NCI-H82 (cell line): ENCODE measurements at places on chromosomes 3 and 15.

GRCh38 chr3:68919000-68919399 is 13.3 kb downstream of the TAFA4 start:
- DNase-seq = no peak

GRCh38 chr15:50209809-50210208 is 27.8 kb downstream of the SLC27A2 start:
- DNase-seq = no peak

GRCh38 chr3:12663401-12663935 is 449 bp downstream of the RAF1 start:
- DNase-seq = no peak

DNA sequence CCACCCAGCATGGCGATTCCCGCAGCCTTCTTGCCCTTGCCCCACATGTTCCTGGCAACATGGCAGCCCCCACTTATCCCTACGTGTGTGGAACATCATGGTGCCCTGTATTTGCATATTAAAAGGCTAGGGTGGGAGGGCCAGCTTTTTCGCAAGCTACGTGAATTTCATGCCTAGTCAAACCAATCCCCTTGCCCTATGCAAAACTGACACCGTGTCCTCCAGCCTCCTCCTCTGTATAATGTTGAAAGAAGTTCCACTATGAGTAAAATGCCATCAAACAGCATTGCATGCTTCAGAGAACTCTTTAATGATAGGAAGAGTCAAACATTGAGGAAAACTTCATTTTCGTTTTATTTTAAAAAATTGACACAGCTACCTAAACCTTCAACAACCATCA is 170.9 kb downstream of the IL1RAP start:
- DNase-seq = no peak

- DNase-seq = no peak
Measured at GRCh38 chr3:6447166-6447801, 413.6 kb upstream of the GRM7 start.

GRCh38 chr15:60893886-60894285 is 335.2 kb downstream of the RORA start:
- DNase-seq = no peak

DNA sequence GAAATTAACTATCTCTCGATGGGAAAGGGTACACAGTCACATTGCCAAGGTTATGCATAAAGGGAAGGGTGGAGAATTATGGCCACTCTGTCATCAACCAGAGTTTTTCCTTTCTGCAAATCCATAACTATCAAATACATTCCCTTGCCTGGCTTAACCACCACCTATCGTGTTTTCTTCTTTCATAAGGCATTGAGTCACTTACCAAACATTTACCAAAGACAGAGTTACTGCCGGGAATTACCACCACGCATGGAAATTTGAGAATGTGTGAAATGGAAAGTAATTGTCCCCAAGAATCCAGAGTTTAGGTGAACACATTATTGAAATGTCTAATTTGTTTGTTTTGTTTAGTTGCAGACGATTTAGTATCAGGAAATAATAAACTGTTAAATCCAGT is 134.3 kb upstream of the LRRN1 start:
- DNase-seq = no peak

- no peak for DNase-seq
Measured at GRCh38 chr15:31511707-31512310, 185.2 kb downstream of the KLF13 start.

- peak; percentile 43 for DNase-seq
Measured at GRCh38 chr15:75532413-75533250, 46.5 kb downstream of the PTPN9 start.

DNA sequence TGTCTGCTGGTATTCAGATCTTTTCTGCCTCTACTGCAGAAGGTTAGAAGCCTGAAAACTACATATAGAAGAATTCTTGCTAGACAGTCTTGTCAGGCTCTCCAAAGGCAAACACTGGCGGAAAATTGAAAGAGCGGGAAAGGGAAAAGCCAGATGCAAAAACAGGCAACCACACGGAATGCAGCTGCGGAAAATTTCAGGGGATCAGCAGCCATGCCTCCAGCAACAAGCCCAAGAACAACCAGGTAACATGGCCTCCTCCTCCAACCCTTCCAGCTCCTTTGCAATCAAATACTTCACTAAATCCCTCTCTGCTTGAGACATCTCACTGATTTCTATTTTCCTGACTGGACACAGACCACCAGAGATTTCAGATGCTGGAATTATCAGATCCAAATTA is 9.6 kb downstream of the UBP1 start:
- no peak for DNase-seq

GRCh38 chr15:55277116-55277564 is 12.5 kb downstream of the RAB27A start:
- DNase-seq = no peak

DNA sequence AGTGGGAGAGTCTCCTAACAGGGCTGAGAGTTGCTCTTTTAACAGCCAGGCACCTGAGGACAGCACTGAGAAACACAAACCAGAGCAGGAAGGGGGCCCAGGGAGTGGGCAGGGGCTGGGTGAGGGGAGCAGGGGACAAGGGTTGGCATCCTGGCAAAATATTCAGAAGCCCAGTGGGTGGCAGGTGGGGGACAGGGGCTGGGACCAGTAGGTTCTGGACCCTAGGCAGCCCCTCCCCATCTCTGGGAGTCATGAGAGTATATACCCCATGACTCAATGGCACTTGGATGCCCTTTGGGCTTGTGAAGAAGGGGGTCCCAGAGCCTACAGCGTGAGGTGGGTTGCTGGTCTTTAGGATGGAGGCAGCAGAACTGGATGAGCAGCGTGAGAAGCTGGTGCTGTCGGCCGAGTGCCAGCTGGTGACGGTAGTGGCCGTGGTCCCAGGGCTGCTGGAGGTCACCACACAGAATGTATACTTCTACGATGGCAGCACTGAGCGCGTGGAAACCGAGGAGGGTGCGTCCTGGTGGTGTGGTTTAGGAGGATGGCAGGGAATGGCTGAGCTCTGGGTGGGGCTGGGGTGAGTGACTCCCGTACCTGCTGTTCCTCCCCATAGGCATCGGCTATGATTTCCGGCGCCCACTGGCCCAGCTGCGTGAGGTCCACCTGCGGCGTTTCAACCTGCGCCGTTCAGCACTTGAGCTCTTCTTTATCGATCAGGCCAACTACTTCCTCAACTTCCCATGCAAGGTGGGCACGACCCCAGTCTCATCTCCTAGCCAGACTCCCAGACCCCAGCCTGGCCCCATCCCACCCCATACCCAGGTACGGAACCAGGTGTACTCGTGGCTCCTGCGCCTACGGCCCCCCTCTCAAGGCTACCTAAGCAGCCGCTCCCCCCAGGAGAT is 24.2 kb downstream of the NBEAL2 start:
- no peak for DNase-seq
